ENCODE measurements at places on chromosomes 12 and 14.

DNA sequence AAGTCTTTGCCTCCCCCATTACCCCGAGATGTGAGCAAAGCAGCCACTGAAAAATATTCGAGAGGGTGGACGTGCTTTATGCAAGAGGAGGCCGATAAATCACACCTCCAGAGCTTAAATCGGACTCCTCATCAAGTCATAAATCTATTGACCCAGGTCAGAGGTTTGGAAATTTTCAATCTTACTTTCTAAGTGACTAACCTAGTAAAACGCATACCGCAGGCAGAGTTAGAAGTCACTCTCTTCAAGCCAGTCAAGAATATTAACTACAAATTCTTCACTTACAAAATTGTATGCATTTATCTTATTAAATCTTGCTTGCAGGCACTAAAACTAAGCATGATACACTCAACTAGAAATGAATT is 34.9 kb downstream of the GPHB5 start:
- no peak for DNase-seq

DNA sequence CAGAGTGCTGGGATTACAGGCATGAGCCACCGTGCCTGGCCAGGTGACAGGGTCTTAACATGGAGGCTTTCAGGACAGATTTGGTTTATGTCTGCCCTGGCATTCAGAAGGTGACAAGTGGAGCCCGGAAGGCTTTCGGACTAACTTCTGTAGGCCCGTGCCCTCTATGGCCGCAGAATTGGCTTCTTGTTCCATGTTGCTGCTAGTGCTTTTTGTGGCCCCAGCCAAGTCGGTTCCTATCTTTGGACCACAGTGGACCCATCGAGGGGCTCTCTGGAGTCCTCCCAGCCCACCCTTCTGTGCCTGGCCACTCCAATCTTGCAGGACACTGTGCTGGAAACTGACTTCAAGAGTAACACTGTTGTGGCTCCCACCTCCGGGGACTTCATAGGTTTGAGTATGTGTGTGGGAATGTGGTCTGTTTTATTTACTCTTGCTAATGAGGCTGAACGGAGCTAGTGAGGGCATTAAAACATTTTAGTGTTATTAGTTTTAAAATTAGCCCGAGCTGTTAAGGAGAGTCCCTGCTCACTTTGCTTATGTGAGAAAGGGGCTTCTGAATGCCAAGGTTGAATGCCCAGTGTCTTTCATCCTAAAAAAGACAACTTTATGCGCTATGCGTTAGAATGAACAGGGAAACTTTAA is 245.9 kb downstream of the CACNA1C start:
- no peak for DNase-seq

GRCh38 chr14:35222324-35222723 is 69.9 kb upstream of the PSMA6 start:
- DNase-seq, result no peak

DNA sequence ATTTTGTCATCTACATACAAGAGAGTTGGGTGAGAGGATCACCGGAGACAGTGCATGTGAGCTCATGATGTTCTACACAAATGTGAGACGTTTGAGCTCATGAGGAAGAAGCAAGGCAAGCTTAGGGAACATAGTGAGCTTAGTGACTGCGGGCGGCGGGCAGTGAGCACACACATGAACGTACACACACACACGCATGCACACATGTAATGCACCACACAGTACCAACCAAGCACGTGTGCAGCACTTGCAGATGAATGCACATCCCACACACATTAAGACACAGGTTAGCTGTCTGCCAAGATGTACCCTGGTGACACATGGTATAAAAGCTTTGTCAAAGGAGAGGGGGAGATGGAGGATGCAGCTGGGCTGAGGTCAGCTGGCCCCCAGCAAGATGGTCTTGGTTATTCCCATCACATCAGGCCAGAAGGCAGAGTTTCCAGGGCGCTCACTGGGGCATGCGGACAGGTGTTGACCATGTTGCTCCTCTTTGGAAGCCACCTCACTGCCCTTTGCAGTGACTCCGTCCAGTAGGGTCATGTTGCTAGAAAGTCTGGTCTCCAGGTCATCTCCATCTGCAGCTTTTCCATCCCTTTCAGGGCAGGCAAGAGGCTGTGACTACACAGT is 8.7 kb upstream of the CACNA2D4 start:
- DNase-seq, result no peak

- no peak for DNase-seq
Observed at GRCh38 chr14:90758959-90759358, 57.3 kb downstream of the TTC7B start.

DNA sequence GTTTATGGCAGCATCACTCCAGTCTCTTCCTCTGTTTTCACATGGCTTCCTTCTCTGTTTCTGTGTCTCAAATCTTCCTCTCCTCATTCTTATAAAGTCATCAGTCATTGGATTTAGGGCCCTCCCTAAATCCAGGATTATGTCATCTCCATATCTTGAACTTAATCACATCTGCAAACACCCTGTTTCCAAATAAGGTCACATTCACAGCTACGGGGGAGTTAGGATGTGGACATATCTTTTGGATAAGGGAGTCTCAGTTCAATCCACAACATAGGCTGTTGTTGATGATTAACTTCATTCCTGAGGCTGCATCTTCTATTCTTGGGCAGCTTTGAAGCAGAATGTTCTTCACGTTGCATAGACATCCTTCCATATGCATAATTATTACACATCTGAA is 40.3 kb upstream of the NTF3 start:
- no peak for DNase-seq

GRCh38 chr12:5944688-5945070 is 380 bp downstream of the ANO2 start:
- no peak for DNase-seq
